Activated T-helper 1 cell treated with anti-CD3 and anti-CD28 coated beads, Interleukin-2, amount 50 U/mL, for 16 hours (primary cell): ENCODE measurements at places on chromosomes 2 and 18.

DNA sequence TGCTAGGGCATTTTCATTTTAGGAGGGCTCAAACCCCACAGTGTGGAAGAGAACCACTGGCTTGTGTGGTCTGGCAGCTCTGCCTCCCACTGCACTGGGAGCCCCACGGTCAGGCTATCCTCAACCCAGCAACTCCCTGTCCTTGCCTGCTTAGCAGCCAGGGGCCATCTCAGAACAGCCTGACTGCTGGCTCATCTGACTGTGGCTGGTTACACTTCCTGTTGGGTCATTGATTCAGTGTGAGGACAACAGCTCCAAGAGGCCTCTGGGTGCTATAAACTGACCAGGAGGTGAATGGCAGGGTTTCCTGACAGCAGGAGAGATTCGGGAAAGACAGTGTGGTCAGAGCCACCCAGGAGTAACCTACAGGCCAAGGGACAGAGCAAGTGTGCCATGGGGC, 40.1 kb downstream of the AMER3 start:
- no peak for DNase-seq

DNA sequence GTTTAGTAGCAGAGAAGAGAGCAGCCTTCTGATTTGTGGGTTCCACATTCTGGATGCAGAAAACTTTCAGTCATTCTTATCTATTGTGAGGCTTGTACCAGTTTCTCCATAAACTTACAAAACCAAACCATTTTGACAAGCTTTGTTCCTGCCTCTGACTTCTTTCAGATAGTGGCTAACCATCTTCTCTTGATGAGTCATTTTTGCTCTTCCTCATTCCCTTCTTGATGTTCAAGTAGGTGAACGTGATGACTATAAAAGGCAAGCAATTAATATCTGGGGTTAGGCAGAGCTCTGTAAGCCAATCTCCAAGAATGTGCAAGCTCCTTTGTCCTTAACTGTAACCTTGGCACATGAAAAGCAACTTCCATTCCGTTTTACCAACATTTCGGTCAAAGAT, 2083.1 kb upstream of the PIK3C3 start:
- no peak for DNase-seq

DNA sequence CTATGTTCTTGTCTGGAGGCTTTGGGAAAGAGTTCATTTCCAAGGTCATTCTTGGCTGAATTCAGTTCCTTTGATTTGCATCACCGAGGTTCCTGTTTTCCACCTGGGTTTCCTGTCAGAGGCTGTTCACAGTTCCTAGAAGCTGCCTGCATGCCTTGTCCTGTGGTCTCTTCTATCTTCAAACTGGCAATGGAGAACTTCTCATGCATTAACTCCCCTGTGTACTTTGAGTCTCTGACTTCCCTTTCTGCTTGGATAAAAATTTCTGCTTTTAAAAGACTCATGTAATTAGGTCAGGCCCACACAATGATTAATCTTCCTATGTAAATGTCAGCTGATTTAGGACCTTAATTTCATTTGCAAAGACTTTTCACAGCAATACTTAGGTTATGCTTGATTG, 499.3 kb upstream of the FANCL start:
- DNase-seq: no peak

- no peak for DNase-seq
Measured at GRCh38 chr2:71941726-71942525, 205.7 kb downstream of the CYP26B1 start.

- no peak for DNase-seq
Measured at GRCh38 chr18:24819141-24819890, 358.9 kb downstream of the HRH4 start.

- no peak for DNase-seq
Measured at GRCh38 chr2:236241181-236242056, 22.8 kb downstream of the ASB18 start.

- no peak for DNase-seq
Measured at GRCh38 chr2:235614176-235614860, 120.5 kb downstream of the AGAP1 start.

- no peak for DNase-seq
Measured at GRCh38 chr2:145751629-145752028, 1231.7 kb upstream of the ZEB2 start.
